ENCODE measurements at places on chromosomes 2 and 18. TPM values are rescaled to one million over a fixed set of nuclear protein-coding genes. Genes with fewer than 3 reads are reported as not detected.

MROH2A gene
- total RNA-seq = not detected

COL3A1 gene
- 10,756 TPM for total RNA-seq

RPRM gene
- not detected for total RNA-seq

RPE gene
- 53.3 TPM for total RNA-seq

DPYSL5 gene
- not detected for total RNA-seq

MAT2A gene
- 115 TPM for total RNA-seq

IL18RAP gene
- total RNA-seq = not detected

IER3IP1 gene
- total RNA-seq = 8.3 TPM

GAD1 gene
- total RNA-seq = not detected

SAG gene
- not detected for total RNA-seq

ASXL3 gene
- not detected for total RNA-seq

LBX2 gene
- 3.2 TPM for total RNA-seq

KRTCAP3 gene
- not detected for total RNA-seq

NPAS2 gene
- total RNA-seq = 19.4 TPM

ASPRV1 gene
- total RNA-seq = 0.78 TPM

PROM2 gene
- total RNA-seq = 0.25 TPM

MTX2 gene
- 19.0 TPM for total RNA-seq

DCTN1 gene
- 83.1 TPM for total RNA-seq

RBKS gene
- total RNA-seq = 0.75 TPM

NTSR2 gene
- not detected for total RNA-seq

CLEC4F gene
- total RNA-seq = not detected

KCNJ3 gene
- total RNA-seq = not detected

REG1B gene
- total RNA-seq = not detected

HADHA gene
- 140 TPM for total RNA-seq

ANKRD12 gene
- 13.5 TPM for total RNA-seq

ADRA2B gene
- total RNA-seq = 4.8 TPM

C1QL2 gene
- not detected for total RNA-seq

PFN4 gene
- total RNA-seq = not detected

SCYGR1 gene
- not detected for total RNA-seq

TMEFF2 gene
- total RNA-seq = 0.06 TPM

TCF7L1 gene
- 6.7 TPM for total RNA-seq

WNT10A gene
- total RNA-seq = not detected

FSIP2 gene
- under 0.01 TPM for total RNA-seq

PKP4 gene
- total RNA-seq = 8.9 TPM

SCN2A gene
- total RNA-seq = 0.10 TPM

SPRED2 gene
- total RNA-seq = 16.4 TPM

Data from cardiac ventricle fibroblast (primary cell).